ENCODE measurements at places on chromosomes 5 and 9.

DNA sequence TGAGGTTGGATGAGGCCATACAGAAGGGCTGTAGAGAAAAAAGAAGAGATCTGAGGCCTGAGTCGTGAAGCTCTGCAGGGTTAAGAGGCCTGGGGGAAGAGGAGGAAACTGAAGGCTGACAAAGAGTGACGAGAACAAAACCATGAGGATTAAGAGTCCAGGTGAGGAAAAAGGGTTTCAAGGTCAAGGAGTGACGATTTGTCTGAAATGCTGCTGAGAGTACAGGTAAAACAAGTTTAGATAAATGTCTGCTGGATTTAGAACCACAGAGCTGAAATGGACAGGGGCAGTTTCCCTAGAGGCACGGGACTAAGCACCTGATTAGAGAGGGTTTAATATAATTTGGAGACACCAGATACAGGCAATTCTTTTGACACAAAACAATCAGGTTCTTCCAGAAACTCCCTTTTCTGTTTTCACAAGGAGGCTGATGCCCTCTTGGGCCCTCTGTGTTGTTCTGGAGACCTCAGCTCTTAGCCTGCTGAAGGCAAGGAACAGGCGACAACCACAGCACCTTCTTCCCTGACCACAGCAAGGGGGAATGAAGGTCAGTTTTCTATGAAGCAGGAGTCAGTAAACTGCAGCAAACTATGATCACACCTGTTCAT lies 14.6 kb upstream of the GCNT1 start:
- no peak for DNase-seq

DNA sequence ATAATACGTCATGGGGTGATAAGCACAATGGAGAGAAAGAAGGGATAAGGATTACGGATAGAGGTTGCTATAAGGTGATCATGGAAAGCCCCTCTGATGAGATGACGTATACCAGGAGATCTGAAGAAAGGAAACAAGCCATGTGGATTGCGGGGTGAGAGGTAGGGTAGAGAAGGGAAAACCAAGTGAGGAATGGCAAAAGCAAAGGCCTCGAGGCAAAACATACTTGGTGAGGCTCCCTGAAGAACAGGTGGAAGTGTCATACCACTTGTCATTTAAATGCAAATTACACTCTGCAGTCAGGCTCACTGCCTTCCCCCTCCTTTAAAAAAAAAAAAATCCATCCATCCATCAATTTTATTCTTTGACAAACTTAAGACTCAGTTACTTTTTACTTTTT lies 420.8 kb downstream of the RAB3C start:
- no peak for DNase-seq

DNA sequence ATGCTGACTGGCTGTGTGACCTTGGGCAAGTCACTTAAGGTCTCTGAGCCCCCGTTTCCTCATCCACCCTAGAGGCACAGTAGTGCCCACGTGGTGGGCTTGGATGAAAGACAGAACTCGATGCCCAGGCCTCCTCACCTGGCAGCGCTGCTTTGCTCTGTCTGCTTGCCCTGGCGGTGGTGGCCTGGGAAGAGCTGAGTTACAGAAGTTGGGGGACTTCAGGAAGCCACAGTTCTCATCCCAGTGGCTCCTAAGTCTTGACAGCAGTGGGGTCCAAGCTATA lies 171.5 kb upstream of the IER5L start:
- no peak for DNase-seq

DNA sequence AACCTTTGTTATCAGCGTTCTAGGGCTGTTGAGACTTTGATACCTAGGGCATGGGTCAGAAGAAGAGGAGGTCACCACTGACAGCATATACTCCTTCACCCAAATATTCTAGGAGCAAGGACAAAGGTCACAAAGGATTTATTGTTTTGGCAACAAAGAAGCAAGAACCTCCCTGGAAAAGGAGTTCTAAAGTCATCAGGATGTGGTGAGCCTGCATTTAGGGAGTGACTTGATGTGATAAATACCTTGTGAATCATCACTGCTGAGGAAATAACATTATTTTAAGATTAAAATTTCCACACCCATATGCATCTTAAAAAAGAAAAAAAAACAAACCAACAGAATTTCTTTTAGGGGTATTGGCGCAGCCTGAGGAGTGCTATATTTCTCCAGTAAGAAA lies 13.9 kb downstream of the IFNA1 start:
- no peak for DNase-seq

- no peak for DNase-seq
Observed at GRCh38 chr5:158820891-158821290, 278.8 kb downstream of the EBF1 start.

- no peak for DNase-seq
Observed at GRCh38 chr9:87233899-87234455, 263.7 kb upstream of the DAPK1 start.

GRCh38 chr9:111838439-111838838 lies 43.7 kb upstream of the SHOC1 start:
- DNase-seq, result no peak

DNA sequence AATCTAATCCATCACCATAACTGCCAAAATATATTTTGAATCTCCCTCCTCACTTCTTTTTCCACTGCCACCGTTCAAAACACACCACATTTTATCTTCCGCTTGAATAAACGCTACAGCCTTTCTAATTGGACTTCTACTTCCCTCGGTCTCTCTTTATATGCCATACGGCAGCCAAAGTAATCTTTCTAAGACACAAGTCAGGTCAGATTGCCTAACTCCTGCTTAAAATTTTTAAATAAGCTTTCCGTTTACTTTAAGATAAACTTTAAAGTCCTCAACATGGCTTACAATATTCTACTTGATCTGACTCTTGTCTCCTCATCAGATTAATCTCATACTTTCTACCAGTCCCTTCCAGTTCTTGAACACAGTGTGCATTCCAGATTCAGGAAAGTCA lies 9.7 kb downstream of the AFF4 start:
- DNase-seq, result no peak

DNA sequence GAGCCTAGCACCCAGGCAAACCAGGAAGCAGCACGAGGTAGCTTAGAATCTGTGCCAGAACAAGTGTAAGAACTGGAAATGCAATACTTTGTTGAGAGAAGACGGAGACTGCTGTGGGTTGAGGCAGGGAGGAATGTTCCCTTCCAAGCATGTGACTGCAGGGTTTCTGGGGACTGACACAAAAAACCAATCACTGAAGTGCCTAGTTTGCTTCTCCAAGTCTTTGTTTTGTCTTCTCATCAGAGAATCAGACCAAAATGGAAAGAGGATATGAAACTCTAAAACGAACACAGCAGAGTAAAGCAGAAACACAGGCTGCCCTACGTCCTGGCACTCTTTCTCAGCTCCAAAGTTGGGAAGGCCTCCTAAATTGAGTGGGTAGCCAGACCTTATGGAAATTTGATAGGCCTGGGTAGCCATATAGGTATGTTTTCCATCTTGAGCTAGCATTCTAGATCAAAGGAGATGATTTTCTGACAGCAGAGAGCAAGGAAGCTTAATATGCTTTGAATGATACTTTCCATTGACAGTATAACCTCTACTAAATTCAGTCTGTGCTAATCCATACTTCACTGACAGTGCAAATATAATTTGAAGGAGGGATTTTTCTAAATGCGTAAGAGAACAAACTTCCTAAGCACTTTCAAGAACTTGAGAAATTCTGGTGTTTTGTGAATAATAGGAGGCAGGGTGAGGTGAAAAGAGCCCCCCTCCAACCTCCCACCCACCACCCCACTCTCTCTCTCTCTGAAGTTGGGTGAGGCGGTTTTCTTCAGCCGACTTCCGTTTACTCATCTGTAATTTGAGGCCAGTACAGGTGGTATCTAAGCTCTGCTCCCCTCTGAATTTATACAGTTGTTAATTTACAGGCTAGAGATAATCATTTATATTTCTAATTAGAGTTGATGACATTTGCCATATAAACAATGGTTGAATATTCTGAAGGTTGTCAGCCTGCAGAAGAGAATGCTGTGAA lies 5.5 kb downstream of the ADRB2 start:
- DNase-seq, result no peak

DNA sequence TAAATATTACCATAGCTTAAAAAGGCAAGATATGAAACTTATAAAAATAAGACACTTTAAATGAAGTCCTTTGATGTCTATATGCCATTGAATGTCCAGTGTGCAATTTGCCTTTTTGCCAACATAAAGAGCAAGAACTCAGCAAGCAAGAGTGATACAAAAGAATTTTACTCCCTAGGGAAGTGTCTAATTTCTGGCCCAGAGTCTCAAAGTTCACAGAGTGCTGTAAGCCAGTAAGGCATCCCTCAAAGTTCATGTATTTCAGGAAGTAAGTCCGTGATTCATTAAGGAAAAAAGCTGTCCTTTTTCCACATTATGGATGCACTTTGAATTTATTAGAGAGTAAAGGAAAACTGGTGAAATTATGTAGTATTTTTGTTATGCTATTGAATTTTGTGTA lies 185.2 kb downstream of the CCDC171 start:
- DNase-seq, result no peak

GRCh38 chr9:110579034-110579861 lies at the start of gene SVEP1:
Gene SVEP1, minus strand, starts transcription at chr9:110579741. Its CDS starts 198 bp downstream, at chr9:110579543.
- DNase-seq, result no peak

DNA sequence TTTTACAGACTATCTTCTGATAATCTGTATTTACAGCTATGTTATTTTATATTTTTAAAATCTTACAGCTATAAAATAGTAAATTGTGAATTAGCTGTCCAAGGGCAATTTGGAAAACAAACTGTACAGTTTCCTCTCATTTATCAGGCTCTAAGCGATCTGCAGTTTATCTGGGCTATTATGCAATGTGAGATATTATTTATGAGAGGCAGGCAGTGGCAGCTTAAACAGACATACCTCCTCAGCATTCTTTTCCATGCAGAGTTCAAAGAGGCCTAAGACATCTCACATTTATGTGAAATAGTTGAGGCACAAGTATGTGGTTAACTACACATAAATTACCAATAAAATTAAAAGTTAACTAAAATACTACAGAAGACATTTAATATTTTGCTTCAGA lies 10.2 kb downstream of the NIPSNAP3B start:
- no peak for DNase-seq

DNA sequence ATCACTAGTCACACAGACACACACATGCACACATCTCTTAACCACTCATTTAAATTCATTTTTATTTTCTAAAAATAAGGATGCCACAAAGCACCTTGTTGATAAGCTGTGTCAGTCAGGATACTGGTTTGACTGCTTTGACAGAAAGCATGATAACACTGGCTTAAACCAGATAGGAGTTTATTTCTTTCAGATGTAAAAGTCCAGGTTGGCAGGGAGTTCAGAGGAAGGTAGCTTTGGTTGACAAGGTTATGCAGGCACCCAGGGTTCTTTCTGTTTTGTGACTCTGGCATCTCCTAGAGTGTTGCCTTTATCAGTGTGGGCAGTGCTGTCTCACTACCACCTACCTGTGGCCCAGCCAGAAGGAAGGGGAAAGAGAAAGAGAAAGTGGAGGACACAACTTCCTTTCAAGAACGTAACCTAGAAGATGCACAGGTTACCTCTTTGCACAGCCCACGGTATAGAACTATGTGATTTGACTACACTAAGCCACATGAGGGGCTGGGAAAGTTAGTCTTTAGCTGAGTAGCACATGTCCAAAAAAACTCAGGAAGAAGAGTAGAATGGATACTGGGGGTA lies 334.7 kb downstream of the OSTF1 start:
- no peak for DNase-seq

GRCh38 chr9:15357050-15357653 lies 50.1 kb upstream of the TTC39B start:
- no peak for DNase-seq

DNA sequence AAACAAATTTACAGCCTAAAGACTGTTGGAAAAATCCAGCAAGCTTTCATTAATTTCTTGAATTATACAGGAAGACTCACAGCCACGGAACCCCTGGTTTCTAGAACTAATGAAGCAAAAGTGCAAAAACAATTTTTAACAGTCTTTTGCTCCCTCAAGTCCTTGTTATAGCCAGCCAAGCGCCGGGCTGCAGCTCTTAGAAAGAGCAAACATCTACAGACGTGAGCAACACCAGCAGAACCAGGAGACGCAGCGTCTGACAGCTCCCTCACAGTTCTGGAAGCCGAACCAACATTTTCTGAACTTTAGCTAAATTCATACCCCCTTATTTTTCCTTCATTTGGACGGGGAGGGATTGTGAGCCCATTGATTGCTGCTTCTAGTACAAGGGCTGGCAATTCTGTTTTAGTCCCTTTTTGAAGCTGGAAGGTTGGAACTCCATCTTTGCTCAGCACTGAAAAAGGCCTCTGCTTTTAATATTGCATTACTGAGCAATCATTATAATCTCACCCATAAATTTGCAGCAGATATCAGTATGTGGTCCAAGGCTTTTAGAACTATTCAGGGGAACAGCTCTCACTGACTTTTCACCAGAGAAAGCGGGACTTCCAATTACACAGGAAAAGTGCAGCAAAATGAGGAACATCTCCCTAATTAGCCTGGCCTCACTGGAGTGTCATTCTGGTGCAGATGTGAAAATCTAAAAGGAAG lies 45.8 kb downstream of the AK8 start:
- no peak for DNase-seq

DNA sequence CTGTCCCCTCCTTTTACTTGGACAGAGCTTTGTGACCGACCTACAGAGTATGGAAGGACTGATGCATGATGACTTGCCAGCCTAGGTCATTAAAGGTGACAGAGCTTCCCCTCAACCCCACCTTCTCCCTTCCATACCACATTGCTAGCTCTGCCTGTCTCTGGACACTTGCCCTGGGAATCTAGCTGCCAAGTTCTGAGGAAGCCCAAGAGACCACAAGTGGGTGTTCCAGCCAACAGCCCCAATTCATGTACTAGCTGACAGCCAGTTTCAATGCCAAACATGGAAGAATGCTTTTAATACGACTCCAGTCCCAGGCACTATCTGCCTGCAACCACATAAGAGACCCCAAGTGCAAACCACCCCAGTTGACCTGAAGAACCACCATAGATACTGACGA lies 477.1 kb downstream of the SPOCK1 start:
- no peak for DNase-seq

DNA sequence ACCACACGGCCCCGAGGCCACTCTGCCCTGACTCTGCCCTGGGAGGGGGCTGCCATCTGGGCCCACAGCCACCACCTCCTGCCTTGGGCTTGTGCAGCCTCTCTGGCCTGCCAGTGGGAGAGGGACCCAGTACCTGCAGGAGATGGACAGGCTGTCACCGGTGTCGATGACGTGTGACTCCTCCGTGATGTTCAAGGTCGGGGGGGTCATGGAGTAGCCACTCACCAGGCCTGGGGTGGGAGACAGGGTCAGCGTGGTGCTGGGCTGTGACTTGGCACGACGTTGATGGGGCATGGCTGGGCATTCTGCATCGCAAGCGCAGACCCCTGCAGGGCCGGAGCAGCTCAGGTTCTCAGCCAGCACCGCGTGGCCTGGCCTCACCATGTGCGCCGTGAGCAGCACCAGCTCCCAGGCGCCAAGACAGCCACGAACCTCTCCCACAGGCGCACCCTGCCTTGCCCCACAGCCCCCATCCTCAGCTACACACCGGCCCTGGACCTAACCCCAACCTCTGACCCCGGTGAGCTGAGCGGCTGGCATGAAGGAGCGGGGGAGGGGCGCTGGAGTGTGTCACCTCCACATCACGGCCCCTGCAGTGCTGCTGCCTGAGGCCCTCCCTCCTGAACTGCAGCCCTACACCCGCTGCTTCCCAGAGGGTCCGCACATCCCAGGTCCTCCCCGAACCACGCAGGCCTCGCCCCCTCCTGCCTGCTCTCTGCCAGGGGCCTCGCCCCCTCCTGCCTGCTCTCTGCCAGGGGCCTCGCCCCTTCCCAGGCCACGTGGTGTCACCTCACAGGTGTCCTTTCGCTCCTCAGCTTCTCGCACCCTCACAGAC lies 17.6 kb downstream of the FLT4 start:
- DNase-seq, result no peak

GRCh38 chr5:118834710-118835109 lies 153.6 kb downstream of the DTWD2 start:
- DNase-seq, result no peak

Data from RCC 7860 (cell line).